Activated naive CD4-positive, alpha-beta T cell treated with Interleukin-2 at 50 U/mL for 16 hours (primary cell): ENCODE measurements at places on chromosomes 4 and X.

- no peak for DNase-seq
Measured at GRCh38 chr4:59987289-59987688, 1212.8 kb upstream of the ADGRL3 start.

DNA sequence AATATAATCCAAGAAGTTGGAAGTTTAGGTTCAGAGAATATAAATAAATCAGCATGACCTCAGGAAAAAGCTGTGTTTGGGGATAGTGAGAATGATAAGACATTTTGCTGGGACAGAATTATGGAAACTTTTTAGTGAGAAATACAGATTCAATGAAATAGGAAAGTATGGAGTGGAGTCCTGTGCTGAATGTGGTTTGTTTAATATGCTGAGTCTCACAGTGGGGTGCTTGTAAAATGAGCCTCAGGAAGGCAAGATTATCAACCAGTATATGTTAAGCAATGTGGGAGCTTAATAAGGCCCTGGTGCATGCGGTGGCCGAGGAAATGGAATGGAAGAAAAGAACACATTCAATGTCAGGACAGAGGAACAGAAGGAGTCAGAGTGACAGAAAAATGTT, 1554.7 kb upstream of the TENM3 start:
- no peak for DNase-seq

- DNase-seq, result peak; percentile 2
Measured at GRCh38 chrX:42934020-42934726, 156.2 kb upstream of the PPP1R2C start.

- DNase-seq, result no peak
Measured at GRCh38 chrX:73457306-73457705, 10.5 kb downstream of the CDX4 start.

- DNase-seq, result no peak
Measured at GRCh38 chr4:13783800-13784411, 156.4 kb upstream of the BOD1L1 start.

- DNase-seq, result no peak
Measured at GRCh38 chrX:28997706-28998463, 410.6 kb downstream of the IL1RAPL1 start.

DNA sequence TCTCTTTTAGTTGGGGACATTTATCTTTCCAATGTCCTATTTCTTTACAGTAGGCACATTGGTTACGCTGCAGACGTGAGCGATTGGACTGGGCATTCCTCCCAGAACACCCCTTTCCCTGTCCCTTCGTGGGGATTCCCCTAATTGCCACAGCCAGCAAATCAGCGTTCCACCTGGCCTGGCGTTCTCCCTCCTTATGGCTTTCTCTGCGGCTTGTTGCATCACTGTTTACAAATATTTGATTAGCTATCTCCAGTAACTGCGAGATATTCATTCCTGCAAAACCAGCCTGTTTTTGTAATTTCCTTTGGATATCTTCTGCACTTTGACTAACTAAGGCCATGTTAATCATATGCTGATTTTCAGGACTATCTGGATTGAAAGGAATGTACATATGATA, 202.5 kb upstream of the KLF8 start:
- no peak for DNase-seq

DNA sequence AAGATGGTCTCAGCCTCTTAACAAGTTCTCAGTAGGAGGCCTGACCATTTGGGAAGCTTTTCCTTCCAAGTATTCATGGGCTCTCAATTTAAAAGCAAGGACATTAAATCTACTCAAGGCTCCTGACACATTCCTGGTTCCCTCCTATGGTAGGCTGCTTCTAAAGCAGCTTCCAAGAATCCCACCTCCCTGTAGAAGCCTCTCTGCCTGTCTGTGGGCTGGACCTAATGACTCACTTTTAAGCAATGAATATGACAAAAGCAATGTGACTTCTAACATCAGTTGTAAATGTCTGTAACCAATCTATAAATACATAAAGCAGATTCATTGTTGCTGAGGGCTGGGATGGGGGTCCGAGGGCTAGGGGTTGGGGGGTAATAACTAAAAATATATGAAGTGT, 99.5 kb upstream of the FAM9B start:
- DNase-seq, result no peak
